IMR-90 (cell line): ENCODE measurements at places on chromosomes 16 and 17.

- no peak for DNase-seq
Measured at GRCh38 chr16:58318391-58318790, 23.6 kb upstream of the PRSS54 start.

- DNase-seq = no peak
Measured at GRCh38 chr16:68779891-68780290, 42.8 kb downstream of the CDH1 start.

DNA sequence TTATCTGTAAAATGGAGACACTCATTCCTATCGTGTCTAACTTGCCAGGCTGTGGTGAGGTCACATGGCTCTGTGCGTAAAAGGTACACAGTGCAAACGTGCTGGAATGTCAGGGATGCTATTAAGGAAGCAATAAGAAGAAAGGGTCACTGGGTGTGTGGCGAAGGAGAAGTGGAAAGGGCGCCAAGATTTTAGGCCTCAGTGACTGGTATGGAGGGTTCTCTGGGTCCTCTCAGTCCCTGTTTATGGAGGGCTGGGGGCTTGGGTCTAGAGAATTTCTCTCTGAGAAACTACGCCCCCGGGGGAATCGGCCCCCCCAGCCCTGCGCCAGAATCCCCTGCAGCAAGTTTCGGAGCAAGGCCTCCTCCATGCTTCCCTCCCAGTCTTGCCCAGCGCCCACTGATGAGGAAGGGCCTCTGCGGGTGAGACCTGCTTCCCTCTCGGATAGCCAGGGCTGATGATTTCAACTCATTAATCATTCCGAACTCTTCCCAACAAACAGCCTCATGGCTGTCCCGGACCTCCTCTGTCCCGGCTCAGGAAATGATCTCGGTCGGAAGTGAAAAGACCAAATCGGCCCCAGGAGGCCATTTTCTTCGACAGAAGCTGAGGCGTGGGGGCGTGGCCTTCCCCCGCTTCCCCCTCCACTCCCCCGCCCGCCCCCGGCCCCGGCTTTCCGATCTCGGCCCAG, 1.2 kb upstream of the HEXIM1 start:
- peak; percentile 82 for DNase-seq

DNA sequence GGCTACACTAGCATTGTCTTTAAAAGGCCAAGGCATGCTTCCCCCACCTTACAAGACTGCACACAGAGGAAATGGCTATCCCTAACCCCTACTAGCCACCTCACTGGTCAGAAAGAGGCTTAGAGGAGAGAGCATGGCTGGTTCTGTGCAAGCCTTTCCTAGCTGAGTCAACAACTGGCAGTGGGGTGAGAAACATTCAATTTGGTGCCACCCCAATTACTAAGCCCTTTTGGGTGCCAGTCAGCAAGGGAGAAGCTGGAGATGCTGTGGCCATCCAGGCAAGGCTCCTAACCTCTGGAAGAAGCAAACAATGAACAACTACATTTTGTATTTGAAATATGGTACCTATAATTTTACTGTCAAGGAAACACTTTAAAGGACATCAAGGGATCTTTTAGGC, 4.7 kb upstream of the KAT7 start:
- no peak for DNase-seq

DNA sequence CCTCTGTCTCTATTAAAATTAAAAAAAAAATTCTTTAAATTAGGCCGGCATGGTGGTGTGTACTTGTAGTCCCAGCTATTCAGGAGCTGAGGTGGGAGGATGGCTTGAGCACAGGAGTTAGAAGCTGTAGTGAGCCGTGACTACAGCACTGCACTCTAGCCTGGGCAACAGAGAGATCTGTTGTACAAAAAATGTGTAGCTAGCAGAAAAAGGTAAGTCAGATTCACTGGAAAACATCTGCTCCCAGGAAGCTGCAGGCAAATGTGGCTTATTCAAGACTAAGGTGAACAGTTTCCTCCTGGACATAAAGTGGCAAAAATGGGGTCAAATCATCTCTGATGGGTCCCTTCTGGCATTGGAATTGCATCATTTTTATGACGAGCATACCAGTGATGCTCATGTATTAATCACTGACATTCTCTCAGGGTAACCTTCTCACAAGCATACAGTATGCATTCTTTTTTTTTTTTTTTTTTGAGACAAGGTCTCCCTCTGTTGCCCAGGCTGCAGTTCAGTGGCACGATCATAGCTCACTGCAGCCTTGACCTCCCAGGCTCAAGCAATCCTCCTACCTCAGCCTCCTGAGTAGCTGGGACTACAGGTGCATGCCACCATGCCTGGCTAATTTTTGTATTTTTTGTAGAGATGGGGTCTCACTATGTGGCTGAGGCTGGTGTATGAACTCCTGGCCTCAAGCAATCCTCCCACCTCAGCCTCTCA, 48.7 kb downstream of the CPPED1 start:
- DNase-seq = no peak

DNA sequence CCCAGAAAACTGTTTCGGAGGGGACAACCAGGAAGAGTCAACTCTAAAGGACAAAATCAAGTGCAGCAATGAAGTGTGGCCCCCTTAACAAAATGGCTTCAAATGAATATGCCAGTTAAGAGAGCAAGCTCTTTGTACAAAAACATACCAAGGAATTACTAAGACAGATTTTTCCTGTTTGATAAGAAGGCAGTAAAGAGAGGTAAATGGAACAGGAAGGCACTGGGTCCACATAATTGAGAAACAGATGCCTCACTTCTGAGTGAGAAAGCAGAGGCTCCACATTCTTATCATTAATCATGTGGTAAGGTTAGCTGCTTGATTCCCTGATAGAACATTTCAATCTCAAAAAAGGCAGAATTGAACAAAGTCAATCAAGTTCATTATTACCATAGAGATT, 44.9 kb downstream of the MBTD1 start:
- no peak for DNase-seq

DNA sequence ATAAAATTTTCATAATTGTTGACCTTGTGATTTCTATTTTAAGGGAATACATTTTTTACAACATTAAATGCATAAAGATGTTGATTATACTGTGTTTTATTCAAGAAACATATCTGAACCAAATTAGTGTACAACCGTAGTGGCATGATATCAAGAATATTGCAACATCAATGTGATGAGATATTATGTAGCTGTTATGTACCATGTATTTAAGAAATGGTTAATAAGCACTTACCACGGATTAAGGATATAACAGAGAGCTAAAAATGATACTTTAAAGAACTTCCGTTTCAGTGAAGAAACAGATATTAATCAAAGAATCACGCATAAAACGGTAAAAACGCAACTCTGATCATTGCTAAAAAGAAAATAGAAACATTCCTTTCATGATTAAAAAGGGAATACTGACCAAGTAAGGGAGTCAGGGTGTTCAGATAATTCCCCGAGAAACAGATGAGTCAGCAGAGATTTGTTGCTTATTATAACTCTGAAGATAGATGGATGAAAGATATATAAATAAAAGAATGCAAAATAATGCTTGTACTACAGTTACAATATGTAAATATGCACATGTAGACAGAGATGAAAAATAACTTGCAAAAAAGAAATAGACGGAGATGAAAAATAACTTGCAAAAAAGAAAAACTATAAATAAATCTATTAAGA, 281.9 kb upstream of the MAF start:
- no peak for DNase-seq

- DNase-seq = peak; percentile 84
Measured at GRCh38 chr17:58525239-58525638, 10.8 kb upstream of the MTMR4 start.

DNA sequence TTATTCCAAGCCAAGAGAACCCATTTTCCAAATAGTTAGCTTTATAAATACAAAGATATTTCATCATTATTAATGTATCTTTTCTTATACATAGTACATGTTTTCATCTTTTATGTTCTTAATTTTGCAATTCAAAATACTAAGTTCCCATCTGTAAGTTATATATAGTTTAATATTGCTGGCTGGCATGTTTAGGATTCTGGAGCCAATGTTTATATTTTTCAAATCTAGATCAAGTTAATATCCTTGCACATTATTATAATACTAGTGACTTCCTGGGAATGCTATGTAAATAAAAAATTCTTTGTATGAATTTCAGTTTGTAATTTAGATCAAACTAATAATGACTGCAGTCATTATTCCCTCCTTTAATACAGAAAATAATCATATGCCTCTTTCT, 189.7 kb downstream of the CNTNAP4 start:
- no peak for DNase-seq

- no peak for DNase-seq
Measured at GRCh38 chr16:78844682-78845081, 745.2 kb downstream of the WWOX start.

DNA sequence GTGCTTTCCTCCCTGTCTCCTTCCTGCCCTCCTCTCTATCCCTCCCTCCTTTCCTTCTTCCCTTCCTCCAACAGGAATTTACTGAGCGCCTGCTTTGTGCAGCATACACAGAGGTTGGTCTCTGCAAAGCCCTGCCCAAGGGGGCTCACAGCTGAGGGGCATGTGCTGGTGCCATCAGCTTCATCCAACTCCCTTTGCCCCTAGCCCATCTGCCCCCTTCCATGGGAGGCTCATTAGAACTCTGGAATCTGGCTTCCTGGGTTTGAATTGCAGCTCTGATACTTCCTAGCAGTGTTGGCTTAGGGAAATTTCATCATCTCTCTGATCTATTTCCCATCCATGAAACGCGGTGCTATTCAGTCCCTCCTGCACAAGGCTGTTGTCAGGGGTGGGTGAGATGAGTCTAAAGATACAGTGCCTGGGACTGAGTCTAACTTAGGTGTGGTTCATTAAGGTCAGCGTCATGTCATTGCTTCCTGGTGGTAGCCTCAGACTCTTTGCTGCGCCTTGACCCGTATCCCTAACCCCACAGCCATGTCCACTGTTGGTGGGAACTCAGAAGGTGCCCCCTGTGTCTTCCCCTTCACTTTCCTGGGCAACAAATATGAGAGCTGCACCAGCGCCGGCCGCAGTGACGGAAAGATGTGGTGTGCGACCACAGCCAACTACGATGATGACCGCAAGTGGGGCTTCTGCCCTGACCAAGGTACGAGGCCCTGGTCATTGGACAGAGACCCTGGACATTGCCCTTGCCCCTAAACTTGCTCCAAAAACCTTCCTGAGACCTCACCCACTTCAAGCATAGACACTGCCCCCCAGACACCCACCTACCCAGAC, 10.3 kb downstream of the MMP2 start:
- no peak for DNase-seq

GRCh38 chr16:80599466-80599865, 58.7 kb downstream of the DYNLRB2 start:
- DNase-seq = peak; percentile 59
